ENCODE measurements at places on chromosomes 2 and 18. TPM values are rescaled to one million over a fixed set of nuclear protein-coding genes. Genes with fewer than 3 reads are reported as not detected.

GRCh38 chr18:41034413-41034812 lies 920.6 kb upstream of the PIK3C3 start:
- H3K27ac ChIP-seq: no peak overlapping the region
- H3K4me1 ChIP-seq: no peaks in the 10 kb centered on the region
- H3K27me3 ChIP-seq: no peaks in the 10 kb centered on the region
- no peaks in the 10 kb centered on the region for H3K36me3 ChIP-seq
- H3K4me3 ChIP-seq: no peak overlapping the region

DNA sequence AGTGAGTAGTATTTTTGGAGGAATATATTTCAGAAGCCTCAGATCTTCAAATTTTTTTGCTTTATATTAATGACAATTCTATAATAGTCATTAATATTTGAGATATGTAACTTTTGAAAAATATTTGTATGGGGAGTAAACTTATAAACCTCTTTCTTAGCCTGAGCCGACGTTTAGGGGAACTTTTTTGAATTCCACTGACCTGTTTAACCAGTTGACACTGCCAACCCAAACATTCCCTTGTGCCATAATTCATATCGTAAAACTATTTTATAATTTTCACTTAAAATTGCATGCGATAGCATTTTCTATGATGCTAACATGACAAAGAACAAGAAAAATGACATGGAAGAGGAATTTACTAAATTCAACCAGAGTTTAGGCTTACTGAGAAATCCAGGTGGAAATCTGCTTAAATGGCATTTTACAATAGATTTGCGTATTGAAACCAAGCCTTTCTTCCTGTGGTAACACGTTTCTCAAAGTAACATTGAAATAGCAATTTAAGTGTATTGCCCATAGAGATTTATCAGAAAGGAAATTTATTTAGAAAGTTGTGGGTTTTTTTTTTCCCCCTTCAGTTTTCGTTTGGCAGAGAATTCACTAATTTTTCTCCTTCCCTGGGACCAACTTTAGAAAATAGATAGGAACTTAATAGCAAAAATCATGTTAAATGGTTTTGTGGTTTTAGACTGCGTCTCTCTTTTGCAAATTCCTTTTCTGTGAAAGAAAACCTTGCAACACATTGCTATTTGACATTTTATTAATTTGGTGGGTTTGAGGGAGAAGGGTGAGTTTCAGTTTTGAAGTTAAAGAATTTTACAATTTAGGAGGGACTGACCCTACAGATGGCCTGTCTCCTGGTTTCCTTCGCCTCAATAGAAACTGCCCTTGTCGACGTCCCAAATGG lies 77.4 kb downstream of the TANC1 start:
- H3K27me3 ChIP-seq: no peaks in the 10 kb centered on the region
- H3K27ac ChIP-seq: no peak overlapping the region
- no peak overlapping the region for H3K4me3 ChIP-seq
- H3K4me1 ChIP-seq: no peaks in the 10 kb centered on the region
- H3K36me3 ChIP-seq: no peaks in the 10 kb centered on the region
- no peak for DNase-seq

DNA sequence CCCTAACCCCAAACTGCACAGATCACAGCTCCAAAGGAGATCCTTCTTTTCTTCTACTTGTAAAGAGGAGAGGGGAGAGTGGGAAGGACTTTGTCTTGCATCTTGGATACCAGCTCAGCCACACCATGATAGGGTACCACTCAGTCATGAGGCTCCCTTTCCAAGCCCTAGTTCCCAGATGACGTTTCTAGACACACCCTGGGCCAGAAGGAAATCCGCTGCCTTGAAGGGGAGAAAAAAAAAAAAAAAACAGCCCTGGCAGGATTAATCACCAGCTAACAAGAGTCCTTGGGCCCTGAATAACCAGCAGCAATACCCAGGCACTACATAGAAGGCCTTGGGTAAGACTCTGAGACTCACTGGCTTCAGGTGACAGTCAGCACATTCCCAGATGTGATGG lies 36.9 kb downstream of the ST8SIA3 start:
- H3K4me3 ChIP-seq: no peak overlapping the region
- no peak overlapping the region for H3K27ac ChIP-seq
- no peaks in the 10 kb centered on the region for H3K36me3 ChIP-seq
- peaks cover 6% of the 10 kb centered on the region for H3K4me1 ChIP-seq
- no peaks in the 10 kb centered on the region for H3K27me3 ChIP-seq
- no peak for DNase-seq

GRCh38 chr18:50749421-50749820 lies 70.4 kb downstream of the MRO start:
- no peak overlapping the region for H3K27ac ChIP-seq
- no peaks in the 10 kb centered on the region for H3K4me1 ChIP-seq
- no peaks in the 10 kb centered on the region for H3K27me3 ChIP-seq
- no peak overlapping the region for H3K4me3 ChIP-seq
- DNase-seq: no peak

DNA sequence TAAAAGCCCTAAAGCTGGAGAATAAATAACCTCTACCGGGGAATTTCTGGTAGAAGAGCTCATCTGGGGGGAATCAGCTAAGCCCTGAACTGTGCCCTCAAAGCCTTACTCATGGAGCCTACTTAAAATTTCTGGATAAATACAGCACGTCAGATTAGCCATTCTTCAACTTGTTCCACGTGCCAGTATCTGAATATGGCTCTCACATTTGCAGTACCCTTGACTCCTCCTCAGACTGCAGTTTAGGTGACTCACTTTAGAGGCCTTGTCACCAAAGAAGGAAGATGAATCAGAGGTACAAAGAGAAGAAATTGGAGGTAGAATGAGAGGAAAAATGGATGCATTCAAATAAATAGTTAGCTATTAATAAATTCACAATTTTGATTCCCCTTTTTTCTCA lies 34.6 kb upstream of the POTEC start:
- no peak for DNase-seq
- H3K4me1 ChIP-seq: no peaks in the 10 kb centered on the region
- H3K27me3 ChIP-seq: no peaks in the 10 kb centered on the region
- H3K27ac ChIP-seq: no peak overlapping the region

GRCh38 chr2:106178716-106179115 lies 15.4 kb downstream of the UXS1 start:
- H3K27me3 ChIP-seq: no peaks in the 10 kb centered on the region
- H3K27ac ChIP-seq: no peak overlapping the region
- H3K36me3 ChIP-seq: no peaks in the 10 kb centered on the region
- no peak for DNase-seq

DNA sequence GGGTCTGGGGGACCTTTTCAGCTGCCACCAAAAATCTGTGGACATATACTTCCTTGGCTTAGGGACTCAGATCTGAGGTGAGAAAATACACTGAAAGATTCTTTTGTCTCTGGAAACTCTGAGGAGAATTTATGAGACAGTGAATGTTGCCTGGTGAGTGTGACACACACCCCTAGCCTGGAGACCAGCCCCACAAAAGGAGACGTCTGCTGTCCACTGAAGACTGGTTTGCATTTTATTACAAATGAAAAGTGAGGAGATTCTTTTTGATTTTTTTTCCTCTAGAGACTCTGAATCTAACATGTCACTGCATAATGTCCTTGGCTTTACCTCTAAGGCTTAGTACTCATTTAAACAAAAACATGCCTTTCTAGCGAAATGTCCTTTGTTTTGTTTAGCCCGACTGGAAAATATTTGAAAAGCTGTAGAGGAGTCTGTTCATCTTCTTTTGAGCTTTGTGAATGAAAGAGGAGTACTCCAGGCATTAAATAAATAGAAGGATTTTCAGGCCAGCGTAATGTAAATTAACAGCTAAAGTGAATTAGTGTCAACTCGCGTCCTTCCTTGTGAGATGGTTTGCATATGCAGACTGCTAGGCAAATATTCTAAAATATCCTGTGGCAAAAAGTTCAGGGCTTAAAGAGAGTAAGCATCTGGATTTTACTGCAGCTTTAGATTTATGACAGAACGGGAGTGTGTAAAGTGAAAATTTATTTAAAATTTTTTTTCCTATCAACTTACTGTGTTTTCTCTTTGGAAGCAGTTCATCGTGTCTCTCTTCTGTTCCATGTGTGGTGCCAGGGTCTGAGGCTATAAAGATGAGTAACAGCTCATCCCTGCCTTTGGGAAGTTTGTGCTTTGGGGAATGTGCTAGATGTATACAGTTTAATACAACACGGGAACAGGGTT lies 125.4 kb downstream of the VWA3B start:
- no peak overlapping the region for H3K27ac ChIP-seq
- H3K4me3 ChIP-seq: no peak overlapping the region
- peaks cover 3% of the 10 kb centered on the region for H3K27me3 ChIP-seq
- DNase-seq: no peak
- no peaks in the 10 kb centered on the region for H3K36me3 ChIP-seq

DNA sequence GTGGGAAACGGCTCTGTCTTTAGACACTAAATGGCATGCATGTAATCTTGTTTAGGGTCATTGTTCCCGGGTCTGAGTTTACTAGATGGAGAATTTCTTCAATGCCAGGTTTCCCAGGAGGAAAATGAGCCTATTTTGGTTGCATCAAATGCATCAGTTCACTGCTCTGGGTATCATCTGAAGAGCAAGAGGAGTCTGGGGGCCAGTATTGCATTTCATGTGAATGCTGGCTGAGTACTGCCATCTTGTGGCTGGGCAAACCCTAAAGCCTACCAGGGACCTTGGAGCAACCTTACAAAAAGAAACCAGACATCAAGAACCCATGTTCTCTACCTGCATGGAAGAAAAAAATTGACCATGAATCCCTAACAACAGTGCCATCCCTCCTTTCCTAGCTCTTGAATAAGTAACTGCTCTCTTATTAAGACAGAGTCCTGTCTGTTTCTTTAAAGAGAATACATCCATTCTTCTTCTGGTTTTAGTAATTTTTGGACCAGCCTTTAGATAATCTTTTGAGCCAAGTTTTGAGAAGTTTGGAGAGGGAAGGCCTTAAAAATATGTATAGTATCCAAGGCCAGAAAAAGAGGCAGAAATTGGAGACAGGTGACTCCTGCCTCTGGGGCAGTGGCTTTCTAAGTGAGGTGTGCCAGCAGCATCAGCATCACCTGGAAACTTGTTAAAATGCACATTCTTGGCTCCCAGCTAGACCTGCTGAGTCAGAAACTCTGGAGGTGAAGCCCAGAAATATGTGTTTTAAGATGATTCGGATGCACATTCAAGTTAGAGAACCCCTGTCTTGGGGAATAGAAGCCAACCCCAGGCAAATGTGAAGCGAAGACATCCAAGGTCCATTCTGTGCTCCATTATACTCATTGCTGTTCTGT lies 261.0 kb upstream of the CXCR4 start:
- no peaks in the 10 kb centered on the region for H3K36me3 ChIP-seq
- H3K27ac ChIP-seq: no peak overlapping the region

GRCh38 chr2:208099682-208100470 lies 24.4 kb downstream of the CRYGD start:
- DNase-seq: no peak
- H3K27ac ChIP-seq: no peak overlapping the region
- H3K36me3 ChIP-seq: no peaks in the 10 kb centered on the region

DNA sequence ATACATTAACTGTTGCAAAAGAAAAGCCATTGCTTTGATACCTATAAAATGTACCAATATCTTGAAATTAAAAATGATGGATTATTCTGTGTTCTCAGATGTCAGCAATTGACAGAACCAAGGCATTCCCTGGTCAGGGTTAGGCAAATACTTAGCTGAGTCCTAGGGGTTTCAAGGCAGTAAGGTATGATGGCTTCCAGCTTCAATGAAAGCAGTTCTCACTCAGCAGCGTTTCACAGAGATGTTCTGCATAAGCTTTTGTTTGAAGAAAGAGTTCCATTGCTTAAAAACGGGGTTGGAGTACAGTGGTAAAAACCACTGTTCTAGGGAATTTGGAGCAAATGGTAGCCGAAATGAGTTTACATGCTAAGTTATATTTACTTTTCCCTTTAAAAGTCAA lies 17.0 kb upstream of the KANSL1L start:
- no peak overlapping the region for H3K27ac ChIP-seq
- no peak for DNase-seq
- peaks cover 2% of the 10 kb centered on the region for H3K36me3 ChIP-seq
- no peaks in the 10 kb centered on the region for H3K27me3 ChIP-seq

- H3K27ac ChIP-seq: no peak overlapping the region
- H3K4me1 ChIP-seq: peaks cover 2% of the 10 kb centered on the region
- DNase-seq: peak; percentile 23
- no peak overlapping the region for H3K4me3 ChIP-seq
- no peaks in the 10 kb centered on the region for H3K27me3 ChIP-seq
- H3K36me3 ChIP-seq: no peaks in the 10 kb centered on the region
These were observed 183.0 kb upstream of the HS6ST1 start for GRCh38 chr2:128501700-128502099.

GRCh38 chr18:9549405-9549804 lies 65.0 kb downstream of the PPP4R1 start:
- no peaks in the 10 kb centered on the region for H3K4me1 ChIP-seq
- H3K27me3 ChIP-seq: no peaks in the 10 kb centered on the region
- H3K36me3 ChIP-seq: peaks cover 5% of the 10 kb centered on the region

DNA sequence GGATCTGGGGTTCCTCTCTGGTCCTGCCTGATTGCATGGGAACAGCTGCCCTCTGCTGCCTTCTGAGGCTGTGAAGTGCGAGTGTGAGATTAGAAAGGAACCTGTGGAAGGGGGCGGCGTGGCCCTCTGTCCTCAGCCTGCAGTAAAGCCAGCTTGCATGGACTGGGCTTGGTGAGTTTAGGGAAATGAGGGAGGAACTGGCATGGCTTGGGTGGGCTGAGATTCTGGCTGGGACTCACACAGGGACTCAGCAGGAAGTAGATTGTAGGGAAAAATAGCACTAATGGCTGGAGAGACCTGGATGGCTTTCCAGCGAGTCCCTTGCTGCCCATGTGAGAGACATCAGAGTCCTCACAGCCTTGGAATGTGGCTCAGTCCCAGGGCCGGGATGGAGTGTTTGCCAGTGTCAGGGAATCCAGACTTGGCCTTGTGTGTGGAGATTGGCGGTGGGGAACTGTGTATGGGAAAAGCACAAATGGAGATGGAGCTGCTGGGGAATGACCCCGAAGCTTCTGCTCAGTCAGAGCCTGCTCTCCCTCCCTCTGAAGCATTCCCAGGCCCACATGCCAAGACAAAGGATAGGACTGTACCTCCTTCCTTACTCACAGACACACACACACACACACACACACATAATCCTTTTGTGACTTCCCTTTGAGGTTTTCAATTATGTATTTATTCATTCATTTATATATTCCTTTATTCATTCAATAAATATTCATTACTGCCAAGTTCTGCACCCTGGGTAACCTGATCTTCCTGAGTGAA lies 115.4 kb downstream of the ACAA2 start:
- DNase-seq: no peak
- peaks cover 11% of the 10 kb centered on the region for H3K4me1 ChIP-seq
- H3K27me3 ChIP-seq: no peaks in the 10 kb centered on the region
- H3K27ac ChIP-seq: no peak overlapping the region

- no peaks in the 10 kb centered on the region for H3K27me3 ChIP-seq
- H3K36me3 ChIP-seq: no peaks in the 10 kb centered on the region
- H3K4me1 ChIP-seq: no peaks in the 10 kb centered on the region
- no peak overlapping the region for H3K4me3 ChIP-seq
- H3K27ac ChIP-seq: no peak overlapping the region
These were observed 32.3 kb downstream of the CYP26B1 start for GRCh38 chr2:72115110-72116080.

GRCh38 chr2:1802046-1802445 lies 57.7 kb upstream of the PXDN start:
- DNase-seq: no peak
- H3K27me3 ChIP-seq: no peaks in the 10 kb centered on the region
- H3K36me3 ChIP-seq: no peaks in the 10 kb centered on the region
- H3K4me3 ChIP-seq: no peak overlapping the region
- H3K27ac ChIP-seq: no peak overlapping the region

- H3K36me3 ChIP-seq: peaks cover 13% of the 10 kb centered on the region
- no peak overlapping the region for H3K4me3 ChIP-seq
- no peaks in the 10 kb centered on the region for H3K4me1 ChIP-seq
- H3K27ac ChIP-seq: no peak overlapping the region
These were observed 47.0 kb upstream of the AP1S3 start for GRCh38 chr2:223884399-223884798.

The VWC2L gene
- not detected for total RNA-seq

The RNF144A gene
- total RNA-seq: 3.1 TPM

The EIF2B4 gene
- 18.9 TPM for total RNA-seq

The GNAL gene
- total RNA-seq: 0.65 TPM

The CNRIP1 gene
- 2.8 TPM for total RNA-seq

The FSHR gene
- total RNA-seq: not detected

The COBLL1 gene
- total RNA-seq: 16.3 TPM
